ENCODE measurements at places on chromosomes 5 and 9. TPM values are rescaled to one million over a fixed set of nuclear protein-coding genes. Genes with fewer than 3 reads are reported as not detected.
A peak's percentile ranks its signal among the peaks of the same experiment; 100 is the strongest.

Gene SH3PXD2B
- total RNA-seq = 0.26 TPM

DNA sequence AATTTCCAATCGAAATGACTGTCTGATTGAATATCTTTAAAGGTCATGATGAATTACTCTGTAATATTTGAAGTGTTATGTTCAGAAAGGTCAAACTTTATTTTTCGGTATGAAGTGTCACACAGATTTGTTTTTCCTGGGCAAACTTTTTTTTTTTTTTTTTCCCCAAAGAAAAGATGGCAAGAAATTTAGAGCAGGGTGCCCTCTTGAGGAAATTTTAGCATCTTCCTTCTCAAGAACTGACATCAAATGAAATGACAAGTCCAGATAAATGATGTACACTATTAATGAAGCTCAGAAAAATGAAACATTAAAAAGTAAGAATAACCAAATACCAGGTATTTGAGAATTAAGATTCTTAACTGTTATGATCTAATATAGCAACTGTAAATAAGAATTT is 123.6 kb downstream of the INVS start:
- H3K4me3 ChIP-seq = no peak overlapping the region
- H3K27me3 ChIP-seq = no peaks in the 10 kb centered on the region
- no peak for DNase-seq
- H3K27ac ChIP-seq = no peak overlapping the region

DNA sequence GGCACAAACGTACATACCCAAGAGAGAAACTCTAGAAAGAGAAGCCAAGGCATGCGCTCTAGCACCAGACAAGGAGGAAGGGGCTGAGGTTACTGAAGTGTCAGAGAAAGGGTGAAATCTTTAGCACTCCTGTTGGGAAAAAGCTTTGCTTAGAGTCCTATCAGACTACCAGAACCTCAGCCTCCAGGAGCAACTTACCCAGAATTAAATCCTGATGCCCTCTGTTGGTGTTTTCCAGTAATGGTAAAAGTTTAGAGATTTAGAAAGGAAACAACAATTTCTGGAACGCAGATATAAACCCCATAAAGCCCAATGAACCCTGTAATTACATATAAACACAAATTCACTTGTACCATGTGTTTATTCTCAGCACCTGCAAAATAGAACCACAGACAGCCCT is 33.2 kb upstream of the ASTN2 start:
- H3K4me1 ChIP-seq = no peaks in the 10 kb centered on the region
- no peaks in the 10 kb centered on the region for H3K36me3 ChIP-seq
- H3K4me3 ChIP-seq = no peak overlapping the region
- DNase-seq = no peak

- H3K36me3 ChIP-seq = no peaks in the 10 kb centered on the region
- DNase-seq = no peak
- no peak overlapping the region for H3K27ac ChIP-seq
- H3K4me3 ChIP-seq = no peak overlapping the region
- H3K4me1 ChIP-seq = no peaks in the 10 kb centered on the region
- H3K27me3 ChIP-seq = no peaks in the 10 kb centered on the region
Observed at GRCh38 chr9:136678624-136679023, 8.6 kb downstream of the AGPAT2 start.

- peaks cover 11% of the 10 kb centered on the region for H3K36me3 ChIP-seq
- peak; percentile 12 for DNase-seq
- no peak overlapping the region for H3K27ac ChIP-seq
- no peak overlapping the region for H3K4me3 ChIP-seq
- H3K4me1 ChIP-seq = peaks cover 62% of the 10 kb centered on the region
Observed at GRCh38 chr5:66864240-66864884, 268.2 kb downstream of the MAST4 start.

GRCh38 chr5:126624534-126624933 is 23.8 kb downstream of the PHAX start:
- no peak overlapping the region for H3K4me3 ChIP-seq
- no peaks in the 10 kb centered on the region for H3K27me3 ChIP-seq
- no peak for DNase-seq
- H3K4me1 ChIP-seq = peaks cover 8% of the 10 kb centered on the region

- peaks cover 8% of the 10 kb centered on the region for H3K4me1 ChIP-seq
- no peak overlapping the region for H3K27ac ChIP-seq
- no peak for DNase-seq
- peaks cover 5% of the 10 kb centered on the region for H3K27me3 ChIP-seq
Observed at GRCh38 chr9:78443946-78444345, 147.0 kb downstream of the PSAT1 start.

DNA sequence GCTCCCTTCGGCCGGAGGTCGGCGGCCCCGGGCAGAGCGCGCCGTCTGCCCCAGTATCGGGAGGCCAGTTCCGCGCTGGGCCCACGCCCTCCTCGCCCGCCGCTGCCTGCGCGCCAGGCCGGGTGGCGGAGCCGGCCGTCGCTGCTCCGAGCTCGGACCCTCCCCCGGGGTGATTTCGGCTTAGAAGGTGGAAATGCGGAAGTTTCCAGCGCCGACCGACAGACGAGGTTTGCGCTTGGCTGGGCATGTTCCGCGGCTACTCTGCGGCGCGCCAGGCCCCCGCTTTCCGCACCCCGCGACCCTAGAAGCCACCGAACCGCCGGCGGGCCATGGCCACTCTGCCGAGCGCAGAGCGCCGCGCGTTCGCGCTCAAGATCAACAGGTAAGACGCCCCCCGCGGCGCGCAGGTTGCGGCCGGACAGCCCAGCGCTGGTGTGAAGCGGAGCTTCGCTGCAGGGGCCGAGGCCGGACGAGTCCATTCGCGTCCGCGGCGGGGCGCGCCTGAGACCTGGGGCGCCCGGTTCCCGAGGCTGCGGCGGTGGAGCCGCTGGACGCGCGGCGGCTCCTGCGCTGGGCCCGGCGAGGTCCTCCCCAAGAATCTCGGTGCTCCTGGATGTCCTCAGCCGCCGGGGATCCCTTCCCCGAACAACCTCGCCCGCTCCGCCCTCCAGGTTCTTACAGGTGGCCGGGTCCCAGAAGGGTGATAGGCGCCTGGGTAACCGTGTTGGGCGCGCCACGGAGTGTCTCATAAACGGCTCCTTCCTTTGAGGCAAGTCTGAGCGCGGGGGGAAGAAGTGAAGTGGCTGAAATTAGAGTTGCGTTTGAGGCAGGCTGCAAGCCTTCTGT is at the start of gene DOCK8:
DOCK8 (plus strand) TSS at position 218 of the 846 bp plus-strand sequence; CDS start at position 330, 112 bp downstream.
- H3K36me3 ChIP-seq = no peaks in the 10 kb centered on the region
- H3K4me1 ChIP-seq = peaks cover 24% of the 10 kb centered on the region
- peak; percentile 58 for DNase-seq
- peak within 1 kb of the TSS; percentile 85 for H3K27ac ChIP-seq
- H3K4me3 ChIP-seq = peak within 1 kb of the TSS; percentile 83
- no peaks in the 10 kb centered on the region for H3K27me3 ChIP-seq

DNA sequence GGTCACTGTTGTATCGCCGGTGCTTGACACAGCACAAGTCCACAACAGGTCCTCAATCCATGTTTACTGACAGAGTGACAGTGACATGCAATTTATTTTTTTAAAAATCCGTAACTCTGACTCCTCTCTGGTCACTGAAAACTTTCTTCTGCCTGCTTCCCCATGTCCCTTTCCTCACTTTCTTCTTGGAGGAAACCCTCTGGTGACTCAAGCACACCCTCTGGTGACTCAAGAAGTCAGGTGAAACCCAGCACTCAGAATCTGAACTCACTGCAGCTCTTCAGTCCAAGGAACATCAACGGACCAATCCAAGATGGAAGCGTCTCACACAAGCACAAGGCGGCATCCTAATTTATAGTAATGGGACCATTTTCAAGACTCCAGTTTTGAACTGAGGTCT is 245.9 kb downstream of the FSTL4 start:
- H3K4me3 ChIP-seq = no peak overlapping the region
- no peaks in the 10 kb centered on the region for H3K4me1 ChIP-seq
- H3K36me3 ChIP-seq = no peaks in the 10 kb centered on the region
- DNase-seq = no peak
- peaks cover 2% of the 10 kb centered on the region for H3K27me3 ChIP-seq

GRCh38 chr5:5497152-5497788 is 74.8 kb downstream of the ICE1 start:
- peaks cover 15% of the 10 kb centered on the region for H3K27me3 ChIP-seq
- no peak for DNase-seq
- H3K27ac ChIP-seq = no peak overlapping the region
- H3K4me1 ChIP-seq = peaks cover 18% of the 10 kb centered on the region
- no peaks in the 10 kb centered on the region for H3K36me3 ChIP-seq

GRCh38 chr5:122615832-122616231 is 159.0 kb upstream of the SNX2 start:
- no peaks in the 10 kb centered on the region for H3K36me3 ChIP-seq
- H3K27ac ChIP-seq = no peak overlapping the region
- no peak overlapping the region for H3K4me3 ChIP-seq
- H3K27me3 ChIP-seq = no peaks in the 10 kb centered on the region

GRCh38 chr5:176748073-176748966 is 62.0 kb upstream of the UNC5A start:
- H3K36me3 ChIP-seq = no peaks in the 10 kb centered on the region
- no peak overlapping the region for H3K27ac ChIP-seq
- DNase-seq = no peak
- no peak overlapping the region for H3K4me3 ChIP-seq
- peaks cover 41% of the 10 kb centered on the region for H3K27me3 ChIP-seq

DNA sequence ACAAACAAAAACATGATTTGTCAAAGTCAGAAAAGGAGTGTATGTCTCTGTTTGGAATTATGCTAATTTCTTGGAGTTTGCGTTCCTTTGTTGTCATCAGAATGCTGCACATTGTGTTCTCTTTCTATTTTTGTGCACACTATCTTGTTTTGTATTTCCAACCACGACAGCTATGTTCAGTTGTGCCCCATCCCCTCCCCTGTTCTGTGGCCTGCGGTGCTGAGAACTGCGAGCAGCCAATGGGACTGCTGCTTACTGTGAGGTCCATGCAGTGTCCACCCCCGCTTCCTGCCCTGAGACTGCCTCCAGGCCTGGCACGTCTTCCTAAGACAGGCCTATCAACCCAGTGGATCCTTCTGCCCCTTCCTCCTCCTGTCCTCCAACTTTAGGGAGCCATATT is 76.8 kb downstream of the PALM2AKAP2 start:
- no peaks in the 10 kb centered on the region for H3K36me3 ChIP-seq
- H3K4me3 ChIP-seq = no peak overlapping the region
- peaks cover 25% of the 10 kb centered on the region for H3K27me3 ChIP-seq
- no peak for DNase-seq
- H3K27ac ChIP-seq = no peak overlapping the region
- peaks cover 6% of the 10 kb centered on the region for H3K4me1 ChIP-seq

Gene JADE2
- total RNA-seq = 70.2 TPM

Gene TMOD1
- total RNA-seq = 0.81 TPM

- peaks cover 1% of the 10 kb centered on the region for H3K27me3 ChIP-seq
- no peaks in the 10 kb centered on the region for H3K4me1 ChIP-seq
- no peak for DNase-seq
- H3K27ac ChIP-seq = no peak overlapping the region
- H3K36me3 ChIP-seq = no peaks in the 10 kb centered on the region
- no peak overlapping the region for H3K4me3 ChIP-seq
Observed at GRCh38 chr9:100586093-100586492, 8.2 kb downstream of the CAVIN4 start.

- H3K27ac ChIP-seq = no peak overlapping the region
- peaks cover 2% of the 10 kb centered on the region for H3K27me3 ChIP-seq
- no peaks in the 10 kb centered on the region for H3K4me1 ChIP-seq
- H3K36me3 ChIP-seq = no peaks in the 10 kb centered on the region
Observed at GRCh38 chr5:53265043-53265442, 155.5 kb upstream of the MOCS2 start.

GRCh38 chr9:136549010-136549980 is 3.4 kb upstream of the NOTCH1 start:
- DNase-seq = no peak
- H3K27me3 ChIP-seq = peaks cover 4% of the 10 kb centered on the region
- H3K4me1 ChIP-seq = peaks cover 5% of the 10 kb centered on the region
- no peak overlapping the region for H3K4me3 ChIP-seq

- H3K4me3 ChIP-seq = no peak overlapping the region
- no peak overlapping the region for H3K27ac ChIP-seq
- no peaks in the 10 kb centered on the region for H3K4me1 ChIP-seq
- H3K27me3 ChIP-seq = no peaks in the 10 kb centered on the region
- DNase-seq = no peak
- H3K36me3 ChIP-seq = no peaks in the 10 kb centered on the region
Observed at GRCh38 chr5:21807953-21808352, 1045.2 kb downstream of the CDH12 start.

Gene PDLIM4
- 2.0 TPM for total RNA-seq

DNA sequence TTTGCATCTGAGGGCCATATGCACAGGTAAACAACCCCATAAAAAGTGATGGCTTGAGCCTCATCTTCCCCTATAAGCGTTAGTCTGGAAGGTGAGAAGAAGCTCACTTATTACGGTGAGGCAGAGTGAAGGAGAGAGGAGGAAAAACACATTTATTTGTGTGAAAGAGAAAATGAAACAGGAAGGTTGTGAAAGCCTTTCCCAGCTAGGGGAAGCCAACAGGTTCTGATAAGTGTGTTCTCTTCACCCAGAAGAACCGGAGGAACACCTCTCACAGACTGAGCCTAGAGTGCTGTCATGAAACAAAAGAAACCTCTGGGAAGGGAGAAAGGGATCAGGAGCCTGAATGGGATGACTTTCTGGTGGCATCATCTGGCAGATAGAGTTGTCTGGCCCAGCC is 192.5 kb downstream of the PTTG1 start:
- no peaks in the 10 kb centered on the region for H3K36me3 ChIP-seq
- H3K4me3 ChIP-seq = no peak overlapping the region
- no peak overlapping the region for H3K27ac ChIP-seq
- no peaks in the 10 kb centered on the region for H3K4me1 ChIP-seq
- peaks cover 1% of the 10 kb centered on the region for H3K27me3 ChIP-seq

DNA sequence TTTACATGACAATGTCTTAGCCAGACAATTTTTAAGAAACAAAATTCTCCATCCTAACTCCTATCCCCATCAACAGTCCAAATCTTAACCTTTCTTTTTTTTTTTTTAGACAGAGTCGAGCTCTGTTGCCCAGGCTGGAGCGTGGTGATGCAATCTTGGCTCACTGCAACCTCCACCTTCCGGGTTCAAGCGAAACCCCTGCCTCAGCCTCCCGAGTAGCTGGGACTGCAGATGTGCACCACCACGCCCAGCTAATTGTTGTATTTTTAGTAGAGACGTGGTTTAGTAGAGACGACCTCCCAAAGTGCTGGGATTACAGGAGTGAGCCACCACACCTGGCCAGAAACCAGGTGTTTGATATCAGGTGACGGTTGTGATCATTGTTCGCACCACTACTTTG is 10.2 kb downstream of the ABL1 start:
- no peak for DNase-seq
- H3K27me3 ChIP-seq = peaks cover 1% of the 10 kb centered on the region
- H3K27ac ChIP-seq = no peak overlapping the region
- H3K4me3 ChIP-seq = no peak overlapping the region
- H3K36me3 ChIP-seq = no peaks in the 10 kb centered on the region

DNA sequence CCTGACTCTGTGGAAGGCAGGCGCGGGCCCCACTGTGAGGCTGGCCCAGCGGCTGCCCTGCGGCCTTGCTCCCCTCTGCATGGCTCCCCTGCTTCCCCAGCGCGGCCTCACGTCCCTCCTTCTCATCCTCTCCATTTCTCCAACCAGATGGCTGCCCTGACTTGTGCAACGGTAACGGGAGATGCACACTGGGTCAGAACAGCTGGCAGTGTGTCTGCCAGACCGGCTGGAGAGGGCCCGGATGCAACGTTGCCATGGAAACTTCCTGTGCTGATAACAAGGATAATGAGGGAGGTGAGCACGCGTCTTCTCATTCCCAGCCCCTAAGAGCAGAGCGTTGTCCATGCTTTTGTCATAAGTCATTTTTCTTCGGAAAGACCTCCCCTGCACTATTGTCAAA is 129.0 kb upstream of the WWC1 start:
- no peaks in the 10 kb centered on the region for H3K4me1 ChIP-seq
- H3K27me3 ChIP-seq = peaks cover 6% of the 10 kb centered on the region
